GM10248 (cell line): ENCODE measurements at places on chromosomes 5 and 9.
A peak's percentile ranks its signal among the peaks of the same experiment; 100 is the strongest.

DNA sequence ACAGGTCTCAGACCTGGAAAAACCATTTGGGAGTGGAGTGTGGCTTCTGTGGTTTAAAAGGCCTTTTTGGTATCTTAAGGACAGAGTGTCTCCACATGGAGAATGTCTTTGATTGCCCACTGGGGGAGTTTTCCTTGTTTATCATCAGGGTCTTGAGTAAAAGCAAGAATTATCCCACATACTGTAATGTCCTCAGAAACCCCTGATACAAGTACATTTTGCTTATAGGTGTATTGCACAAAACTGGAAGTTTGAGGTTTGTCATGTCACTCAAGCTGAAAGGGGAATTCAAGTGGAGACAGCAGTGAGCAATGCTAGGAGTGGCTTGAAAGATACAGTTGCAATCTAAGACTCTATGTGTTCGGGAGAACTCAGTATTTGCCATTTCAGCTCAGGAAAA, 62.7 kb upstream of the GRAMD2B start:
- no peak for DNase-seq

DNA sequence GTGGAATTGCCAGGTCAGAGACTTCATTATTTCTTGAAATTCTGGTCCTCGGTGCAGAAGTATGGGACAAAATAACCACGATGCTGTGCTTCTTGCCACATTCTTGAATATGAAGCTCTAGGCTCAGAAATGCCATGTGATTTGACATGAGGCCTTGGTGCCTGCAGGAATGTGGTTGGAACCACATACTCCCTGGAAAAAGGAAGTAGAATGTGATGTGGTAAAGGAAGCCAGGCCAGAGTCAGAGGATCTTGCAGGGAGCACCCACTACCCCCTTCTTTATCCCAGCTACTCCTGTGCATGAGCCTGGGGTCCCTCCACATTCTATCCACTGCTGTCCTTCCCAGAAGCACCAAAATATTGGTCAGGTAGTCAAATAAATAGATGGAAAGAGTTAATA, 80.9 kb downstream of the FOXD1 start:
- DNase-seq: no peak

DNA sequence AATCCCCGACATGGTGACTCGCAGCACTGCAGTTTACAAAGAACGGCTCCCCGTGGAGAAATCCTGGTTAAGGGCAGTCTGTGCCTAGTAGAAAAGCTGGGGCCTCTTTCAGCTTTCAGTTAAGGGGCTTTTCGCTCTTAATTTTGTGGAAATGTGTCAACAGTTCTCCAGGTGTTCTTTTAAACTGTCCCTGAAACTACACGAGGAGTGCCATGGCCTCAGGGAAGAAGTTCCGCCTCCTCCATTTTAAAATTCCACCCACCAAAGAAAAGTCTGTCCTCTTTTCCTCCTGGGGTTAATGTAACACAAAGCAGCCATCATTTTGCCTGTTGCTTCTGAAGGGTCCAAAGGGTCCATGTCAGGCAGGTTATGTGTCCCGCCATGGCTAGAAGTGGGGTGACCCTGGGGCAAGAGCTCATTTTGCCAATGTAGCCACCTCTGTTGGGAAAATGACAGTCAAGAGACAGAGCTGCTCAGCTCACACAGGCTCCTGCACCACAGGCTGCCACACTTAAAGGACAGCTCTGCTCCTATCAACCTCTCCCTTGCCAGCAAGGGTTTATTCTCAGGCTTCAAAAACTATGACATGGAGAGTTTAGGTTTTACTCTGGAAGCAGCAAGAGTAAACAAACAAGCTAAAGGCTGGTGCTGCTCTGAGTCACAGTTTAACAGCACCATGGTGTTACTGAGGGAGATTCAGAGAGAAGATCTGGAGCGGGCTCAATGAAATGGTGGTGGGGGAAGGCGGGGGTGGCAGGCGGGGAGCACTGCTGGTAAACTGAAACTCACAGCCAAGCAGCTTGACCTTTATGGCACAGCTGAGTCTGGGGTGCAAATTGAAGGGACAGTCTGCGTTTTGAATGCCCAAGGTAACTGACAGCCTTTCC, 3.2 kb downstream of the WHRN start:
- no peak for DNase-seq

- DNase-seq: no peak
These were observed 136.5 kb upstream of the ABCA1 start for GRCh38 chr9:105064248-105065097.

DNA sequence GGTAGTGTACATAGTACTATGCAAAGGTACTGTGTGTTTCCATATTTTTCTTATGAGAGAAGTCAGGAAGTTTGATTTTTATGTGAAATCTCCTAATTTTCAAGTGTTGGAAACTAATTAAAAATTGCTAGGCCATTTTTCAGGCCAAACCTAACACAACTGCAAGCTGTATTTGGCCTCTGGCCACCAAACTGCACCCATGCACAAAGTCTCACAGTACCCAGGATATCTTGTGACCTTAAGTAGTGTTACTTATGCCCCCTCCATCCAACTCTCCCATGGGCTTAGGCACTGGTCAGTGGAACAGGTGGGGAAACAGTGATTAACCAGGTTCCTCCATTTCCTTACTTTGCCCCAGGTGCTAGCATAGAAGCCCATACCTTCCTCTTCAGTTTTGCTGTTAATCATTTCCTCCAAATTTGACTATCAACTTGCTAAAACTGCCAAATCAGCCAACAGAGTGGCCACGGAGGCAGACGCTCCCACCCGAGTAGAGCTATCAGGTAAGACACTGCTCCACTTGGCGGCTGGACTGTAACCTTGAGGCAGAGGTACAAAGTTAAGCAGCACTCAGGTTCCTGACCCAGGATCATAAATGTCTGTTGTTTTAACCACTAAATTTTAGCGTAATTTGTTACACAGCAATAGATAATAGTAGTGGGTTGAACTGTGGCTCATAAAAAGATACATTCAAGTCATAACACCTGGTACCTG, 19.5 kb upstream of the KIF27 start:
- DNase-seq: no peak

DNA sequence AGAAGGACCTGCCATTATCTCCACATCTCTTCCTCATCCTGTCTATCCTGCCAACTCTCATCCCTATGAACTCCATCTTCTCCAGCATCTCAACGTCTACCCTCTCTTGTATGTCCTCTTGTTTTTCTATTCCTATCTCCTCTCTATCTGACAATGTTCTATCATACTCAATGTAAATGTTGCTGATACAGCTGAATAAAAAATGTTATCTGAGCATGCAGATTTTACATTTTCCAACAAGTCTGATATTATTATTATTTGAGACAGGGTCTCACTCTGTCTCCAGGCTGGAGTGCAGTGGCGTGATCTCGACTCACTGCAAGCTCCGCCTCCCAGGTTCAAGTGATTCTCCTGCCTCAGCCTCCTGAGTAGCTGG, 56.0 kb upstream of the RAI14 start:
- no peak for DNase-seq

DNA sequence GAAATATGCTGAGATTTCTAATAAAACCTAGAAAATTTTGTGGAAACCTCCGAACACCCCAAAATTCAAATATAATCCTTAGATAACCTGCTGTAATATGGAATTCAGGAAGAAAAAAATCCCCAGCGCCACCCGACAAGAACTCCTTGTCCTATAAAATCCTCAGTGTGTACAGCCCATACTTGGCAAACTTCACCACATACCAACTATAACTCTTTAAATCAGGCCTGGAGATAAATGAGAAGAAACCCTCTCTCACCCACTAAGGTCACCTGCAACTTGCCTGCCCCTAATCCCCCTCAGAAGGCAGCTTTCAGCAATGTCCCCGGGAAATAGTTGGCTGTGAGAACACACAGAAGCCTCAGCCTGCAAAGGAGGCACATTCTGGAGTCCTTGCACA, 90.5 kb downstream of the SH3TC2 start:
- no peak for DNase-seq

GRCh38 chr5:173293817-173294672, 34.2 kb downstream of the STC2 start:
- peak; percentile 81 for DNase-seq

- DNase-seq: no peak
These were observed 517.0 kb downstream of the CCDC171 start for GRCh38 chr9:16069671-16070454.

DNA sequence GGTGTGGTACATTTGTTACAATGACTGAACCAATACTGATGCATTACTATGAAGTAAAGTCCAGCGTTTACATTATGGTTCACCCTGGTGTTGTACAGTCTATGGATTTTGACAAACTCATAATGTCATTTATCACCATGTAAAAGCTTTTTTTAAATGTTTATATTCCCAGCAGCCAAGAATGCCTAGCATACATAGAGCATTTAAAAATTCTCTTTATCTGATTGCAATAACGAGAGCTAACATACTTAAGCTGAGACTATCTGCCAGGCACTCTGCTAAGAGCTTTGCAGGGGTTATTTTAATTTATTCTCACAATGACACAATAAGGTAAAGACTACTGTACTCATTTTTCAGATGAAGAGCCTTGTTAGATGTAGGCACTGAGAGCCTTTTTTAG, 24.1 kb downstream of the PRDM6 start:
- DNase-seq: no peak

- DNase-seq: no peak
These were observed 297 bp downstream of the LCN8 start for GRCh38 chr9:136757751-136758140.

DNA sequence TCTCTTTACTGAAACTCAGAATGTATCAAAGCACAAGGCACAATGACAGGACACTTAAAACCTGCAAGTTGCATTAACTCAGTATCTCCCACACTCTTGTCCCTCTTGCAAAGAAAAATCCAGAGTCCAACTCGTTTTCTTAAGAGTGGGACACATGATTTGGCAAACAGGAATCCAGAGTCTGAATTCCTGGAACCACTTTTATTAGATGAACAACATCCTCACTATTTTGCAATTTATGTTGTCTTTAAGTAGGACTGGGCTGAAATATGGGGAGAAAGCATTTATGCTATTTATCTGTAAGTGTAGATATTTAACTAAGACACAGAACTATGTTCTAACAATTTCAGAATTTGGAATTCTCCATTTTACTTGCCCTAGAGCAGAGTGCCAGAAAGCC, 69.1 kb downstream of the ABCA1 start:
- no peak for DNase-seq

- DNase-seq: no peak
These were observed 147.4 kb downstream of the ACTBL2 start for GRCh38 chr5:57335092-57335660.

DNA sequence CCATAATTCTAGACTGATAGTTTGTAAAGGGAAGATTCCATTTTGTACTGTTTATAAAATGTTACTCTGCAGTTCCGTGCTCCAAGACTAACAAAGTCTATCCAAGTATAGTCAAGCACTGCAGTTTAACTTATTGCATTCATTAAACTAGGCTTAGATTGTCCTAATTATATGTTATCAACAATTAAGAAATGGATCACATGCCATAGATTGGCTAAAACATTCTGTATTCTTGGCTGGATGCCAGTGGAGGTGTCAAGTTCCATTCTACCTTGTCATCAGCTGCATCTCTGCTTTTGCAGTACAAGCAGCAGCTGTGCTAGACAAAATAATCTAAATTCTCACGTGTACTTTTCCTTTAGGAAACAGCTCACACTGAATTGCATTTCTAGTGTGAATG, 69.4 kb upstream of the MEF2C start:
- no peak for DNase-seq
